ENCODE measurements at places on chromosomes 6 and 20.

DNA sequence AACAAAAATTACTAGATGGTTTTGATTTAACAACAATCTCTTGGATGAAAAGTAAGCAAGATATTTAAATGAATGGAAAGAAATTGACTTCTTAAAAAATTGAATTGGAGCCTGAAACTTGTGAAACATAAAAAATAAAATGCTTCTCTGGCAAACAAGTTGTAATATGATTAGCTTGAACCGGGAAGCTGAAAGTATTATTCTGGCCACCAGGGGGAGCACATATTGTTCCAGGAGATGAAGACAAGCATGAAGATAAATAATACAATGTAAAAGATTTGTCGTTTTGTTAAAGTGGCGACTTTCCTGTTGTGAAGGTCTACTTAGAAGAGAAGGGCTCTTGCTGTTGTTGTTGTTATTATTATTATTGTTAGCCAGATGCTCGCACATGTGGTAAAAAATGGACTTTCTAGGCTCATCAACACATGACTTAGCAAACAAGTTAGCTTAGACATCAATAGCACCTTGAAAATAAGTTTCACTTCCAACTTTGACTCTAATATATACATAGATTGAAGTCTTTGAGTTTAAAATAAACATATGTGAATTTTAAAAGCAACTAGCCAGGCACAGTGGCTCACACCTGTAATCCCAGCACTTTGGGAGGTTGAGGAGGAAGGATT lies 14.2 kb downstream of the PAX1 start:
- peak; percentile 3 for DNase-seq

DNA sequence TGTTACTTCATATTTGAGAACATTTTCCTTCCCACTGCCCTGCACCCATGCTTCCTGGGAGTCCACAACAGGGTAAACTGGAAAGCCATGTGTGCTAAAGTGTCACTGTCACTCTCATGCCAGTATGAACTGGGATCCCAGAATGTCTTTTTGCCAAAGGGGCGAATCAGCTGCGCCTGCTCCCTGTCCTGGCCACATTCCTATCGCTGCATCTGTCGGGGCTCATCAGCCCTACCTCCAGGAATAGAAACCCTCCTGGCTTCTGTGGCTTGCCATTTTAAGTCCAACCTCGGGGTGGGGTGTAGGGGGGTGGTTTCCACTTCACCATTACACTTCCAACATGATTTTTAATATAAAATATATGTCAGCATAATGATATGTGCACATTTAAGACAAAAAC lies 933 bp downstream of the KLHL31 start:
- no peak for DNase-seq

- DNase-seq: no peak
Measured at GRCh38 chr6:27290065-27290849, 21.8 kb downstream of the POM121L2 start.

- no peak for DNase-seq
Measured at GRCh38 chr6:127192911-127193541, 73.6 kb upstream of the RNF146 start.

GRCh38 chr6:151191527-151191926 lies 48.2 kb upstream of the AKAP12 start:
- peak; percentile 32 for DNase-seq

GRCh38 chr20:19770375-19770774 lies 12.3 kb downstream of the RIN2 start:
- no peak for DNase-seq

DNA sequence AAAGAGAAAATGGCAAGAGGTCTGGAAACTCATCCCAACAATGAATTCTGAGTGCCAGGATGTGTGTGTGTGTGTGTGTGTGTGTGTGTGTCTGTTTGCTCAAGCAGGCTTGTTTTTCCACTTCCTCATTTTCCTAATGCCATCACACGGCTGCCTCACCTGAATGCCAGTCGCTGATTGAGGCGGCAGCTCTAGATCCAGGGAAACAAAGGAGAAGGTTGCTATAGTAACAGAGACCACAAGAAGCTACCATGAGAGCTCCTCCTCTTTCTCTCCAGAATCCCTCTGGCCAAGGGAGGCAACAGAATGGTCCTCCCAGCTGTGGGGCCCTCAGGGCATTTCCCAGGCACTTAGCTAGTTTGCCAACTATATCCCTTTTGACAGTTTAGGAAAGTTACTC lies 241.1 kb upstream of the TSHZ2 start:
- DNase-seq: no peak

- DNase-seq: no peak
Measured at GRCh38 chr6:159086033-159086618, 41.3 kb upstream of the TAGAP start.

DNA sequence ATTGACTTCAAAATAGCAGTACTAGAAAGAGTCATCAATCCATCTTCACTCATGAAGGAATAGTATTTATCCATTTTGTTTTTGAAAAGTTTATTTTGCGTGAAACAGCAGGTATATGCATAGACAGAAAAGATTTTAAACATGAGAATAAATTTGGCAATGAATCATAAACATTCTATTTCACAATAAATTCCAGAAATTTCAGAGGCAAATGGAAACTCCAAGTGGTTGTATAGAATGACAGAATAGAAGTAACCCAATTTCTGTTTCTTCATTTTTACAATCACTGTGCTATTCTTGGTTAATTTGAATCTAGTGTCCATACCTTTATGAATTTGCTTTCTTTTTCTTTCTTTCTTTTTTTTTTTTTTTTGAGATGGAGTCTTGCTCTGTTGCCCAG lies 173.0 kb upstream of the ECI2 start:
- DNase-seq: no peak

DNA sequence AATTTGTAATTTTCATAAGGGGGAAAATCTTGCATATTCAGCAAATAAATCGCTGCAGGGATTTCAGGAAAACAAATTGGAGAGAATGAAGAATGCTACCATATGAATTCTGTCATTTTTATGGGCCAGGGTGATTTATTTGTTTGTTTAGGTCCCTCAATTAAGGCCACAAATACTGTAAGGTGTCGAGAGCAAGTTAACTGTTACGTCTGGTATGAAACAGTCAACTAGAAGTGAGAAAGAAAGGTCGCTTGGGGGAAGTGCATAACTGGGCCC lies 166.9 kb upstream of the TSHZ2 start:
- DNase-seq: no peak

- no peak for DNase-seq
Measured at GRCh38 chr20:57663681-57664451, 43.6 kb upstream of the ZBP1 start.

- no peak for DNase-seq
Measured at GRCh38 chr20:15642676-15643075, 930.6 kb downstream of the KIF16B start.

- DNase-seq: no peak
Measured at GRCh38 chr20:47406849-47407682, 50.6 kb upstream of the ZMYND8 start.

DNA sequence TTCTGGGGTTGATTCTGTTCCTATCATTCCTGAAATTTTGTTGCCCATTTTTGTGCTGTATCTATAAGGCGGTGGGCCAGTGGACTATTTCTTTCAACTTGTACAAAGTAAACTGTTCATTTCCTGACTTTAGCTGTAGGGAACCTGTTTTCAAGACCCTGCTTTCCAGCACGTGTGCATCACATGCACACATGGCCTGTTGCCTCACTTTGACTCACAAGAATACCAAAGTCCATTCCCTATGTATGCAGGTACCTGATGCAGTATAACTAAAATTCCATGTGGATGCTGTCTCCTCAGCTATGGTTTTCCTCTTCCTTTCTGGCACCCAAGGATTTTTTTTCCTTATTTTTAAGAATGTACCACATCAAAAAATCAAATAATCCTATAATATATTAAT lies 284.1 kb upstream of the MANEA start:
- no peak for DNase-seq

DNA sequence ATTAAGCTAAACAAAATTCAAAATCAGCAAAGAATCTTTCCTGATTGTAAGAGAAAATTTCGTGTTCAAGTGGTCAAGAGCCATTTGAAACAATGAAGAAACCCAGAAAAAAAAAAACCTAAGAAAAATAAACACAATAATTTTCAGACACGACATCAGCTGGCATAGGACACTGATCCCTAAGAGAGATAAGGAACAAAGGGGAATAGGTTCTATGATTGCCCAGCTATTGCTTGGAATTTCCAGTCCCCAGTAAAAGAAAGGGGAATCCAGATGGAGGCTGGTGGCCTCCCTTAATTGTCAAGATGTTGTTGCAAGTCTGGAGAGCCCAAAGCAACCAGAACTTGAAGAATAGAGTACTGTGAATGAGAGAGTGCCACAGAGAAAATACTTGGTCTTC lies 48.5 kb downstream of the COL12A1 start:
- DNase-seq: no peak

GRCh38 chr6:34295721-34296120 lies 46.9 kb upstream of the SMIM29 start:
- no peak for DNase-seq

GRCh38 chr6:85126485-85127167 lies 323.3 kb upstream of the NT5E start:
- no peak for DNase-seq

DNA sequence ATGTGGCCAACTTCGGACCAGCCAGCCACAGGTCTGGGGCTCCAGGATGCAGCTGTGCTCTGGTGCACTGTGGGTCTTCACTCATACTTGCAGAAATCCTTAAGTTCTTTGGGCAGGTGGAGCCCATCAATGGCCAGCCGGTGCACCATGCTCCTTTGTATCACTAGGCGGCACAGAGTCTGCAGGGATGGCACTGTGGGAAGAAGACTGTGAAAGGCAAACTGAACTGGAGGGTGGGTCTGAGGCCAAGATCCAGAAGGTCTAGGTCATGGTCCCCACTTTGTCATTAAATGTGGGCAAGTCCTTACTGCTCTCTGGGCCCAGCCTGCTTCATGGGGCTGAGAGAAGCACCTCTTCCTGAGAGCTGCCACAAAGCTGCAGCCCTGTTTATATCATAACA lies 1.3 kb upstream of the SPATA25 start:
- no peak for DNase-seq

- no peak for DNase-seq
Measured at GRCh38 chr6:109302176-109302575, 80.1 kb downstream of the CD164 start.

Data from NCI-H2081 treated with DMSO at 0.1 percent for 48 hours (cell line).